ENCODE measurements at places on chromosomes 4 and X. TPM values are rescaled to one million over a fixed set of nuclear protein-coding genes. Genes with fewer than 3 reads are reported as not detected.
A peak's percentile ranks its signal among the peaks of the same experiment; 100 is the strongest.

The FBXW7 gene
- polyA plus RNA-seq = 28.6 TPM

The SERTM2 gene
- polyA plus RNA-seq = 0.27 TPM

The TKTL1 gene
- polyA plus RNA-seq = 0.72 TPM

The PPA2 gene
- 61.4 TPM for polyA plus RNA-seq

The MAGEA12 gene
- polyA plus RNA-seq = not detected

The VCX gene
- not detected for polyA plus RNA-seq

The NDUFA1 gene
- polyA plus RNA-seq = 94.0 TPM

The ZMAT1 gene
- 6.2 TPM for polyA plus RNA-seq

The BEND2 gene
- polyA plus RNA-seq = not detected

The DCLK2 gene
- 9.1 TPM for polyA plus RNA-seq

The NSG1 gene
- polyA plus RNA-seq = 1.3 TPM

The KLKB1 gene
- polyA plus RNA-seq = 0.11 TPM

The SYTL4 gene
- 8.2 TPM for polyA plus RNA-seq

The SLC38A5 gene
- 7.0 TPM for polyA plus RNA-seq

The PABPC4L gene
- polyA plus RNA-seq = 11.2 TPM

The CXCL13 gene
- polyA plus RNA-seq = 3.2 TPM

The SLC9B1 gene
- polyA plus RNA-seq = 2.0 TPM

The NXF2 gene
- not detected for polyA plus RNA-seq

GRCh38 chr4:10462876-10463275, 5.7 kb upstream of the ZNF518B start:
- DNase-seq = no peak

GRCh38 chrX:70087857-70088630, 25.8 kb downstream of the OTUD6A start:
- DNase-seq = no peak

DNA sequence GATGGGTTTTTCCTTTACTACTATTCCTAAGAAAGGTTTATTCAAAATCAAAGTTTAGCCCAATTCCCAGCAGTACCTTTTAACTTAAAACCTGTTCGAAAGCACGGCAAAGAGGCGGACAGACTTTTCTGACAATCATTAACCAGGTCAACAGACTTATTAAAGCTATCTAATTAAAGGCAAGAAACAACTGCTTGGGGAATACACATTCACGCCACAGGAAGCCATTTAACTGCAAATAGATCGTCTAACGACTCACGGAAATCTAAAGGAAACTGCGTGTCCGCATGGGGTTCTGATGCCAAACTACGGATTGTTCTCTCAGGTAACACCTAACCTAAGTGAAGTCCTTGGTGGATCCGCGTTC, 663 bp upstream of the USP53 start:
- DNase-seq = no peak

- DNase-seq = no peak
Measured at GRCh38 chr4:19214591-19215186, 1037.0 kb upstream of the SLIT2 start.

GRCh38 chr4:8350841-8351461, 81.4 kb downstream of the HTRA3 start:
- DNase-seq = no peak

DNA sequence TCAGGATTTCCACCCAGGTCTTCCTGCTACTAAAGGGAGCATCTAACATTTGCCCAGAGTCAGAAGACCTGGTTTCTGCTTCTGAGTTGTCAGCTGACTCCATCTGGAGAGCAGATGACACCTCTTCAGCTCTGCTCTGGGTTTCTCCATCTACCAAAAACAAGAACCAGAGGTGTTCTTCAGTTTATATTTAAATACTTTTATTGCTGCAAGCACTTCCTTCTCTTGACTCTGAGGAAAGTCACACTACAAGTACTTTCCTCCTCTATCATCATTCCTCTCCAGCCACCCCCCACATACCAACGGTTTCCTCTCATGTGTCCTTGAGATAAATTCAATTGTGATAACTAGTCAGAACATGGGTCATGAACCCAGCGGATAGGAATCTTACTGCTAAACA, 88.4 kb downstream of the PPP3CA start:
- DNase-seq = no peak

DNA sequence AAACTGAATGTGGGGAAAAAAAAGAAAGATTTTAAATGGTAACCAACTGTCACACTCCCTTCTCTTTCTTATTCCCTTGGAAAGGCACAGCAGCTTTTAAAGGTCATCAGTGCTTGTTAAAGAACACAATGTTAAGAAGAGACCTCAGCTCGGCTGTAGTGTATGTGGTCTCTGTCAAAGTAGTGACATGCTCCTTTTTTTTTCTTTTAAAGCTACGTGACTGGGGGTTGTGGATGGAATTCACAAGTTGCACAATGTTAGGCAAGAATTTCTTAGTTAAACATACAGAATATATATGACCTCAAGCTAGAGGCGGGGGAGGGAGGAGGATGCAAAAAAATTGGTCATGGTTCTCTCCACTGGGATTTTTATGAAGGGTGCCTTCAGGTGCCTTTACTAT, 45.6 kb downstream of the OCRL start:
- DNase-seq = no peak

GRCh38 chrX:141142946-141143345, 34.0 kb downstream of the LDOC1 start:
- no peak for DNase-seq

GRCh38 chr4:153241970-153242838, 38.0 kb downstream of the TRIM2 start:
- no peak for DNase-seq

DNA sequence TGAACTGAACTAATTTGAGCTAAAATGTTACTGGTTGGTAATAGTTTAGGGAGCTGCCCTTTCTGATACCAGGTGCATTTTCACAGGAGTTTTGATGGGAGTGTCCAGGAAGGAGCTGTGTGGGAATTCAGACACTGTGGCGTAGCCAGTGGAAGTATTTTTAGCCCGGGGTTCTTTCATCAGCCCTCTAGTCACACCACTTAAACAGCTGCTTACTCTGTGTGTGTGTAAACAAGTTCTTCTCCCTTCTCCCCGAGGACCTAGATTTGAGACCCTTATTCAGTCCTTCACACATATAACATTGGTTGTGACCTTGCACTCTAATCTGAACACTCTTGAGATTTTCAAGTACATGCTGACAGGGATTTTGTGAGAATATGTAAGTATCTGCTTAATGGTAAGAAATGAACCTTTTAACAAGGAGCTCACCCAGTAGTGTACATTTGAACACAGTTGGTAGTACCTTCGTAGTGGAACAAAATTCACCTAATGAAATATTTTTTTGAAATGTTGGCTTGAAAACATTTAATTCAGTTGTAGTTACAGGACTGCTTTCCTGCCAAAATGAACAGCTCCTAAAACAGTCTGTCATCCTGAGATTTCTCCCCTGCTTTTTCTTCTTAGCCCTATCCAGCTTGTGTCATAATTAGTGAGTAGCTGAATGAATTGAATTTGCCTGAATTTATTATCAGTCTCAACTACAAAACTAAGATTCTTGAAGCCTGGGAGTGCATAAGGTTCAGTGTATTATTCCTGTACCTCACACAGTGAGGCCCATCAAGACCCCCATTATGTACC, 61.8 kb downstream of the BMPR1B start:
- DNase-seq = peak; percentile 32

- no peak for DNase-seq
Measured at GRCh38 chr4:58649226-58649625, 1539.0 kb upstream of the IGFBP7 start.

- DNase-seq = peak; percentile 36
Measured at GRCh38 chr4:151324752-151325110, 674 bp downstream of the SH3D19 start.

- no peak for DNase-seq
Measured at GRCh38 chr4:94828882-94829281, 71.1 kb downstream of the BMPR1B start.

GRCh38 chr4:181656748-181657147, 586.5 kb upstream of the TENM3 start:
- DNase-seq = no peak

GRCh38 chrX:83160096-83160495, 348.0 kb upstream of the POU3F4 start:
- DNase-seq = no peak

DNA sequence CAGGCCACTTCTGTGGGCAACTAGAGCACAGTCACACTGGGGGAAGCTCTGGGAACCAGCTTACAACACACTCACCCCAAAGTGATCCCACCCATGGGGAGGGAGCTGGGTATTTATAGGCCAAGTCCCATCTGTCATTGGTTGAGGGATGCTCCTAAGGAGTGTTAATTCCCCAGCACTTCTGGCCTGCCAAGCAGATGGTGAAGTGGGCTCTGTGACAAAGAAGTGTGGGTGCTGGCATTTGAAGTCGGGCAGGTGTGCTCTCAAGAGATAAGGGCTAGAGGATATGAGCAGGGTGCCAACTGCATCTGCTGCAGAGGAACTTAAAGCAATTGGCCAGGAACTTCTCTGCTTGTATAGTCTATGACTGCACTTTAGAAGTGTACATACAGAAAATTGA, 30.9 kb downstream of the PTCHD1 start:
- DNase-seq = no peak

DNA sequence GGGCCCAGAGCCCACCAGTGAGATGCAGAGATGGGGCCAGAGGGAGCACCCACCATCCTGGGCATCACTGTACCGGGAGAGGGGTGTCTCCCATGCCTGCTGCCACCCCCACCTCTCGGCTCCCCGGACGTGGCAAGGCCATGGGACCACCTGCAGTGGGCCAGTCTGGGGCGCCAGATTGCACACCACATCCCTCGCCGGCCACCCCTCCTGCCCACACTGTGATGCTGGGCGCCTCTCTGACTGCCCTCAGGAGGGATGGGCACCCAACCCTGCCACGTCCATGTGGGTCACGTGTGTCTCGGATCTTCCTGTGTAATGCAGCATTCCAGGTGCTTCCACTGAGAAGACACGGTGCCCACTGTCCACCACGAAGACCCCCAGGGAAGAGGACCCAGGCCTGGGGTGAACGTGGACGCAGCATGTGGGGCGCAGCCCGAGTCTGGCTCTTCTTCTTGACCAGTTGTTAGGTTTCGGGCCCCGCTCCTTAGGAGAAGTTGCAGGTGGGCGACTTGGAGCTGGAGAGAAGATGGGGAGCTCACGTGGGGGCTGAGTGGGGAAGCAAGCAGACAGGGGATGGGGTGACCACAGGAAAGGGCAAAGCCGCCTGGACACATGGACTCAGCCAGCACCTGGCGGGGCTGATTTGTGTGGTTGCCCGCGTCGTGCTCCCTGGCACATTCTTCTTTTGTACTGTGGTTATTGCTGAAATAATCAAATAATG, 47.7 kb downstream of the ZFYVE28 start:
- DNase-seq = no peak

- no peak for DNase-seq
Measured at GRCh38 chr4:14532436-14532835, 469.8 kb upstream of the CPEB2 start.

DNA sequence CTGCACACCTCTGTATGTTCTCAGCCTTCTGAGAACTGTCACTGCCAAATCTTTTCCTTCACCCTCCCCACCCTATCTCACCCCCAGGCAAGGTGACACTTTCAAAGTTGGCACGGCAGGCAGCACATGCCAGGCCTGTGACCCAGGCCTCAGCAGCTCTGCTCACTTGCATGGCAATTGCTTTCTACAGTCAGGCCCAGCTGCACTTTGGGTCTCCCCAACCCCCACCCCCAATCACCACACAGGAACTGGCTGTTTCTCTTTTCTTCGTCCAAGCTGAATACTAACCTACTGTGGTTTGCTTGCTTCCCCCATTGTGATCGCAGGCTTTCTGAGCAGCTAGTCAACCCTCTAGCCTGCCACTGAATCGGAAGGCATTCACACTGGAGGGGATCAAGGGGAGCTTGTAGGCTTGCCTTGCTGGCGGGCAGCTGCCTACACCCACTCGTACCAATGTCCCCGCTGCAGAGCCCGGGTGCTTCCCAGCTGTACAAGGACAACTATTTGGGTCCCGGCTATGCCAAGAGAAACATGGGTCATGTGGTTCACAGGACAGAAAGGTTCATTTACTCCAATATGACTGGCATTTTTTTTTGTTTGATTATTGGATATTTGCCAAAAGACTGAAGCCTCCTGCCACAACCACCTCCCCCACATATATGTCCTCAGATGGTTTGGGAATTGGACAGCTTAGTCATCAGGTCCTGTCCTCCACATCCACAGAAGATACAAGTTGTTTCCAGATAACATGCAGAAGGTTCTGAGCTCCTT, 28.1 kb downstream of the SLC25A43 start:
- peak; percentile 3 for DNase-seq

GRCh38 chrX:1327651-1328304, 8.8 kb upstream of the IL3RA start:
- DNase-seq = no peak

- DNase-seq = peak; percentile 22
Measured at GRCh38 chr4:17492058-17492741, 19.7 kb downstream of the QDPR start.

DNA sequence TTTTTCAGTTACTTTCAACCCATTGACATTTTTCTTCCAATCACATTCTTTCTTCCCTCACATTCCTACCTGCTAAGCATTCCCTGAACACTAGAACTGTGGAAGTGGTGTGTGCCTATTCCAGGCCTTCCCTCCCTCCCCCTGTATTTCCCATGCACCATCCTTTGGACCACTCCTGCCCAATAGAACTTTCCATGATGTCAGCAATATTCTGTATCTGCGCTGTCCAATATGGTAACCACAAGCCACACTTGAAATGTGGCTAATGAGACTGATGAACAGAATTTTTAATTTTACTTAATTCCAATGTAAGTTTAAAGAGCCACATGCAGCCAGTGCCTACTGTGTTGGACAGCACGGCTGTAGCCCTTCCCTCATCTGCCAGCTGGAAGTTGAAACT, 57.5 kb downstream of the DCTD start:
- no peak for DNase-seq

DNA sequence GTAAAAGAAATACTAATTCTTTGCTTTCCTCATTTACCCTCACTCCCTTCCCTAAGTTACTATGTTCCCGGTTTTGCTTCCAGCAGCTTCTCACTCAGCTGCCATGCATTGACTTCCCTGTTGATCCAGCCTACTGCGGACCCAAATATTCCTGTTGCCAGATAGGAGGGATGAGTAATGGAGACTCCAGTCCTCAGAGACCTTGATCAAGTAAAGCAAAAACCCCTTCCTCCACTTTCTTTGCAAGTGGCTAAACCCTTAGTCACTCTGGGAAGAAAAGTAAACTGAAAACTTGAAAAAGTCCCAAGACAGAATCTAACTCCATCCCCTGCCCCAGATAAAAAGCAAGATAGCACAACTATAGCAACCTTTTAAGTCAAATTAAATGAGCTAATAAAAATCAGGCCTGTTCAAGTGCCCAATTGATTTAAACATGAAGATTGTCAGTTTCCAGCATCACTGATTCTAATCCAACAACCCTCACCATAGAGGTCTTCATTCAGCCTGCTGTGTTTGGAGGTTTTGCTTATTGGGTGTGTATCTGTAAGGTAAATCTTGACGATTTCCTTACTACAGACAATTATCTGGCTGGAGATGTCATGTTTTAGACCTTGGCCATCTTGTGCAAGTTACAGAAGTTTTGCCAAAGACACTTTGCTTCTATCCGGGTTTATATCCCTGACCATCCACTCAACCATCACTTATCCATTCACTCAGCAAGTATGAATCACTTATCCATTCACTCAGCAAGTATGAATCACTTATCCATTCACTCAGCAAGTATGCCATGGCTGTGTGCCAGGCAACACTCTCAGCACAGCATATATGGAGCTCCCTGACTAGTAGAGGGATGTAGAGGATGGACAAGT, 17.6 kb downstream of the FGFBP1 start:
- DNase-seq = peak; percentile 20
